GF-D8 (cell line): ENCODE measurements at places on chromosomes 5 and 9.

GRCh38 chr5:144102361-144102760 is 68.1 kb downstream of the YIPF5 start:
- DNase-seq, result no peak

DNA sequence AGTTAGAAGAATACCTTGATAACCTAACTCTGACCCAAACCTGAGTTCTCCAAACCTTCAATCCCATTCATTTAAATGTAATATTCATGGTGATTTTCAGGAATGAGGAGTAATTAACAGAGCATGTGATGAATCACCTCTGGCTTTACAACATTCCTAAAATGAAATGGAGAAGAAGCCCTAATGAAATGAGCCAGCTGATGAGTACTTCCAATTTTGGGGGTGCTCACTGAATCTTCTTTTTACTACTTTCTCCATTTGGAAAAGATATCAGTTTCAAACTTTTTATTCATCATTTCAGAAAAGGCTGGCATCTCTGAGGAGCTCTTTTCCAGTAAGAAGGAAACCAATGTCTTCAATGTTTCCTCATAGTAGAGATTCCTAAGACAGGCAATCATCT is 2.9 kb upstream of the SPINK5 start:
- no peak for DNase-seq

- DNase-seq, result no peak
Measured at GRCh38 chr5:1137567-1138444, 25.9 kb upstream of the SLC12A7 start.

- DNase-seq, result no peak
Measured at GRCh38 chr5:168366116-168366515, 74.7 kb downstream of the WWC1 start.

- DNase-seq, result no peak
Measured at GRCh38 chr5:74192606-74193299, 447.8 kb downstream of the ENC1 start.

GRCh38 chr5:139385061-139386049 is 2.3 kb upstream of the SLC23A1 start:
- DNase-seq, result peak; percentile 73

GRCh38 chr9:96014078-96014477 is 138.6 kb downstream of the ERCC6L2 start:
- no peak for DNase-seq

- no peak for DNase-seq
Measured at GRCh38 chr9:70539001-70539400, 124.5 kb upstream of the KLF9 start.

GRCh38 chr5:73437101-73437776 is 11.3 kb downstream of the FOXD1 start:
- DNase-seq, result no peak

DNA sequence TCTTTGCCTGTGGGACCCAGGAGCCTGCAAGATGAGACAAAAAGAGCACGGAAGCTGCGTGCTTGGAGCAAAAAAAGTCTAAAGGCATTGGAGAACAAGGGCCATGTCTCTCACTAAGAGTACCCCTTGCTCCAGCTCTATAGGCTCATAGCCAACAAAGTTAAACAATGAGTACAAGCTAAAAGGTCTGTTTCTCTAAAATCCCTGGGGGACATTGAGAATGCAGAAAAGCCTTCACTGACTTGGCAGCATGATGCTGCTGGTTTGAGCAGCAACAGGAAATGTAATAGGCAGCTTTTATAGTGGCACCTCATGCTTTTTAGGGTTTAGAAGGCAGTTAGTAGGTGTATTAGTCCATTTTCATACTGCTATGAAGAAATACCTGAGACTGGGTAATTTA is 287.5 kb downstream of the SMARCA2 start:
- DNase-seq, result no peak

- DNase-seq, result no peak
Measured at GRCh38 chr9:37030611-37030939, 3.5 kb downstream of the PAX5 start.

DNA sequence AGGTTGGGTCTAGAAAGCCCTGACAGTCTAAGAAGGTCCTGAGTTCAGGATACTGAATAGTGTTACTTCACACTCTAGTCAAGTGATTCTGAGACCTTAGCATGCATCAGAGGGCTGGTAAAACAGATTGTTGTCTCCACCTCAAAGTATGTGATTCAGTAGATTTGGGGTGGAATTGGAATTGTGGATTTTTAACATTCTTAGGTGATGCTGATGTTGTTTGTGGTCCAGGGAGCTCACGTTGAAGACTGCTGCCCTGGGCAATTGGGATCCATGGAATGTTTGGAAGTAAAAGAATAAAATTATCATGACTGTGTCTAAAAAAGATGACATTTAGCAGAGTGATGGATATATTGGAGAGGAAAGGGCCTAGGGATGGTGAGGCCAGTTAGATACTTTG is 75.6 kb downstream of the VCAN start:
- no peak for DNase-seq

DNA sequence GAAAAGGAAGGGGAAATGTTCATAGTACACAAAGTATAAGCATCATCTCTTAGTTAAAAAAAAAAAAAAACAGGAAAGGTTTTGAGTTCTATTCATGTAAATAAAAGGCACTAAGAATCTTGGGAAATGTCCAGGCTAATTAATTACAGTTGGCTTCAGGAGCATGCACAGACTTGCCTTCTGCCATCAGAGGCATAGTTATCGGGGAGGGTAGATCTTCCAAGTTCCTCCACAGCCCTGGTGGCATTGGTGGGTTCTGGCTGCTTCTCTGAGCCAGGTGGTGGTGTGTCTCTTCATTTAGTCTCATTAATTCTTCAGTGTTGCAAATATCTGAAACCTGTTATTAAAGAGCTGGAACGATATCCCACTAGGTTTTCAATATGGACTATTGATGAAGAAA is 85.2 kb downstream of the TMEM252 start:
- DNase-seq, result no peak

DNA sequence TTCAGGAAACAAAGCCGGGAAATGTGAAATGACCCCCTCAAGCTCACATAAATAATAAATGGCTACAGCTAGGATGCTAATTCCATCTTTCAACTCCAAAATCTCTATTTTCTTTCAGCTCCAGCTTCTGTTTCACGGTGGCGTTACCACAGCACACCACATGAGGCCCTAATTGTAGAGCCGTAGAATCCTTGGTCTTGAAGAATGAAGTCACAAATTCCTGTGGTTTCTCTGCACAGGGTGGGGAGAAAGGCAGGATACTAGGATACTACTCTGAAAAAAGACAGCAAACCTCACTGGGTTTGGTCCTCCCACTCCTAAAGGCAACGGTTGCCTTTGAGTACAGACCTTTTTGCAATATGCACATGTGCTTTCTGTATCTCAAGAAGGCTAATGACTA is 13.9 kb upstream of the RARS1 start:
- no peak for DNase-seq

DNA sequence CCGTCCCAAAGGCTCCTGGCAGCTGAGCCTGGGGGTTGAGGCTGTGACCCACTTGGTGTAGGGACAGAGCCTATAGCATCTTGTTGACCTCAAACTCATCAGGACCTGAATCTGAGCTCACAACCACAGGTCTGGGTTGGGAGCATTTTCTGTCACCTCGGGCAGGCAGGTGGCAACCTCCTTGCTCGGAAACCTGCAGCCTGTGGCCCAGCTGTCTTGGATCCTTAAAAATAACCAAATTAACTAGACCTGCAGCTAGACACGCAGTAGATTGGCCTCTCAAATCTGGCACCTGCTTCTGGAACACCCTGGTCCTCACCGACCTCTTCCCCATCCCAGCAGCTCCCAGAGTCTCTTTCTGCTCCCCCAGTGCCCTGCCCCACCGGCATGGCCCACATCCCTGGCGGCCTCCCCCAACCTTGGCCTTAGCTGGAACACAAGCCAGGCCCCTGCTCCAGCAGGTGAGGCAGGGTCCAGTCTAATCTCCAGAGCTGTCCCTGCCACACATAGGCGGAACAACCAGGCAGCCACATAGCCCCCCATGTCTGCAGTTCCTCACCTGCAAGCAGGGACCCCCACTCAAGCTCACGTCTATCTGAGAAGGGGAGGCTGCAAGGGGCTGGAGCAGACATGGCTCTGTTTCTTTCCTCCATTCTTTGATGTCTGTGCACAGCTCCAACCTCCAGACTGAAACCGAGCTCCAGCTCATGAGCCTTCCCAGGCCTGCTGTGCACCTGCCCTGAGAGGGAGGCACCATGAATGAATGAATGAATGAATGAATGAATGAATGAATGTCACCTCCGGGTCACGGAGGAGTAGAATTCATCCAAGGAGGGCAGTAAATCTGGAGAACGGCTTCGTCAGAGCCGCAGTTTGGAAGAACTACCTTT is 28.3 kb downstream of the PAEP start:
- DNase-seq, result no peak

- DNase-seq, result peak; percentile 94
Measured at GRCh38 chr5:39219437-39219836, at the start of gene FYB1. Gene FYB1 (minus strand): TSS chr5:39219563. CDS start chr5:39202960, 16,603 bp downstream.

GRCh38 chr9:136723989-136724388 is 11.6 kb downstream of the DIPK1B start:
- no peak for DNase-seq

DNA sequence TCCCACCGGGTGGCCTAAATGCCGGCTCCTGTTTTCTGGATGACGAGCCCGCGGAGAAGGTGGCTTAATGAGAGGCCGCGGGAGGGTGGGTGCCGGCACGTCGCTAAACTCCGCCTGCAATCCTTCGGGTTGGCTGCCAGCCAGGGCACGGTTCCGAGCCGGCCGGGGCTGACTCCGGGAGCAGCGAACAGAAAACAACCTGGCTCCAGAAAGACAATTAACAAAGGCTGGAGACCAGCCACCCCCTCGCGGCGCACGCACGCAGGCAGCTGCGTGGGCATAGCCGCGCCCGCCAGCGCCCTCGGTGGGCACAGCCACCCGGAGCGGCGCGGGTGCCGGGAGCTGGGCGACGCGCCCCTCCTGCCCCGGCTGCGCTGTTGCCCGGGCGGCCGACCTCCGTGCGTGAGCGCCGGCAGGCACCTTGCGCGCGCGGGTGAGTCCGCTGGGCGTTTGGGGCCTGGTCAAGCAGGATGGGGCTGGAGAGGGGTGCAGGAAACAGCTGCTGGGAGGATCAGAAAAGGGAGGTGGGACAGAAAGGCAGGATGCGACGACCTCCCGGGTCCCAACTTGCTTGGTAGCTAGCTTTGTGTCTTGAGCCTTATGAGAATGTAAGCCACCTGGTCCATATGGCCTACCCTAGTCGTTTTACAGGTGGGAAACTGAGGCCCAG is at the start of gene ARHGEF37:
ARHGEF37 (plus strand) TSS at position 307 of the 670 bp plus-strand sequence. CDS start 16,272 bp downstream, outside the sequence.
- DNase-seq, result no peak

DNA sequence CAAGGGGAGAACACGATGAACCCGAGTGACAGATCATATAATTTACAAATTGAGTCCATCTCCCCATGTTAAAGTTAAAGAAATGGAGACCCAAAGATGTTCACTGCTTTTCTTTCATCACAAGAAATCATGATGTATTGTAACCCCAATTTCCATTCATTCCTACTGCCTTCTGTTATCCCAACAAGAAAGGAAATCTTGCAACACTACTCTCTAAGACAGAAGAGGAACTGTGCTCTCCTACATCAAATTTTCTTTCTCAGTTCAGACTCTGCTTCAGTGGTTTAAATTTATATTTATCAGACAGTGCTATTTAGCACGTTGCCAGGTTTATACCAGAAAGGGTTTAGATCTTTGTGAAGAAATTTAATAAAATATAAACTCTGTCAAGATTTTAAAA is 83.8 kb upstream of the RASA1 start:
- DNase-seq, result no peak

DNA sequence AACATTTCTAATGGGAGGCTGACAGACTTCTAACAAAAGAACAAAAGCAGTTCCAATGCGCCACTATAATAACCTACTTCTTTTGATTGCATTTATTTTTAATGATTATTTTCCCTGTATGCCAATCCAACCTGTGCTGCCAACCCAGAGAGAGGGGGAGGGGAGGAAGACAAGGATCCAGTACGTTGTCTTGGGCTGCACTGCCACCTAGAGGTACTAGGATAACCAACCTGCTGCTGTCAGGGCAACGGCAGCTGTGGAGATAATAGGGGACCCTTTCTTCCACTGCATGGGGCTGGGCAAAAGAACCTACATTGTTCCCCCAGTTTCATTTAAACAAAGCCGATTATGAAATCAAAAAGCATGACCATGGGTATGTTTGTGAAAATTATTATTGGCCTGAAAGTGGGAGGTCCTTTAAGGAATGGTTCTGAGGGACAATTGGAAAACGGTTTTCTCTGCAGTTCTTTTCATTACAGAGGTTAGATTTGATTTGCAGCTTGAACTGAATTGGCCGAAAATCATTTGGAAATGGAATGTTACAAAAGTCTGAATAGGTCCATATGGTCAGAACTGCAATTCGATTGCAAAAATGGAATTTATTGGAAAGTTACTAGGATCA is 101.3 kb downstream of the RASEF start:
- DNase-seq, result no peak

GRCh38 chr5:132416306-132417009 is 46.9 kb downstream of the SLC22A5 start:
- no peak for DNase-seq

DNA sequence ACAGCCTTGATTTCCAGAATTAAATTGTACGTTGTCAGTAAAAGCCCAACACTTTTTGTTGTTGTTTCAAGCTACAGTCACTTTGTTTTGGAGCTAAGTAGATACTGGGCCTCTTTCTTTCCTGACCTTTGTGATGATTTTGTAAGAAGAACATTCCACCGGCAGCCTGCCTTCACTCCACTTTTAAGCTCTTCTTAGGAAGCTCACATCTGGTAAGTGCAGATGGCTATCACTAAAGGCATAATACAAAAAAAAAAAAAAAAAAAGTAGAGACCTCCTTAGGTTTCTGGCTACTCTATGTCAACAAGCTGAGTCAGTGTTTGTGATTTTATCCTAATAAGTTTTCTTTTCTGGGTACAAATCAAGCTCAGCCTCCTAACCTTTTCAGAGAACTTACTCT is 1922.1 kb upstream of the WWC1 start:
- no peak for DNase-seq

GRCh38 chr9:29773676-29774075 is 2200.4 kb upstream of the C9orf72 start:
- DNase-seq, result no peak
